ENCODE measurements at places on chromosomes 12 and 14.
A peak's percentile ranks its signal among the peaks of the same experiment; 100 is the strongest.

DNA sequence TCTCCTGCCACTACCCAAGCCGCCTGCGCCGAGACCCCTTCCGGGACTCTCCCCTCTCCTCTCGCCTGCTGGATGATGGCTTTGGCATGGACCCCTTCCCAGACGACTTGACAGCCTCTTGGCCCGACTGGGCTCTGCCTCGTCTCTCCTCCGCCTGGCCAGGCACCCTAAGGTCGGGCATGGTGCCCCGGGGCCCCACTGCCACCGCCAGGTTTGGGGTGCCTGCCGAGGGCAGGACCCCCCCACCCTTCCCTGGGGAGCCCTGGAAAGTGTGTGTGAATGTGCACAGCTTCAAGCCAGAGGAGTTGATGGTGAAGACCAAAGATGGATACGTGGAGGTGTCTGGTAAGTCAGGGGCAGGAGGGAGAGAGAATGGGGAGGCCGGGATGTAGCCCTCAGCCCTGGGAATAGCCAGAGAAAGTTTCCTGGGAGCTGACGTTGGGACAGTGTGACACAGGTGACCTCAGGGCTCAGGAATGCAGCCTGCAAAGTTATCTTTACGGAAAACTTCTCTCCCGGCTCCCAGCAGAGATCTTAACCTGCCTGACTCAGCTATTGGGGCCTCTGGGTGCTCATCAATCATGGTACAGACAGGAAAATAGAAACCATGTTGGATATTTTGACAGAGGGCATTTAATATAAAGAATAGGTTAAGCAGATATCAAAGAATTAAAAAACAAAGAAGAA is 747 bp downstream of the HSPB8 start:
- DNase-seq: no peak

- no peak for DNase-seq
These were observed 194.8 kb downstream of the CAPZA3 start for GRCh38 chr12:18932715-18933114.

DNA sequence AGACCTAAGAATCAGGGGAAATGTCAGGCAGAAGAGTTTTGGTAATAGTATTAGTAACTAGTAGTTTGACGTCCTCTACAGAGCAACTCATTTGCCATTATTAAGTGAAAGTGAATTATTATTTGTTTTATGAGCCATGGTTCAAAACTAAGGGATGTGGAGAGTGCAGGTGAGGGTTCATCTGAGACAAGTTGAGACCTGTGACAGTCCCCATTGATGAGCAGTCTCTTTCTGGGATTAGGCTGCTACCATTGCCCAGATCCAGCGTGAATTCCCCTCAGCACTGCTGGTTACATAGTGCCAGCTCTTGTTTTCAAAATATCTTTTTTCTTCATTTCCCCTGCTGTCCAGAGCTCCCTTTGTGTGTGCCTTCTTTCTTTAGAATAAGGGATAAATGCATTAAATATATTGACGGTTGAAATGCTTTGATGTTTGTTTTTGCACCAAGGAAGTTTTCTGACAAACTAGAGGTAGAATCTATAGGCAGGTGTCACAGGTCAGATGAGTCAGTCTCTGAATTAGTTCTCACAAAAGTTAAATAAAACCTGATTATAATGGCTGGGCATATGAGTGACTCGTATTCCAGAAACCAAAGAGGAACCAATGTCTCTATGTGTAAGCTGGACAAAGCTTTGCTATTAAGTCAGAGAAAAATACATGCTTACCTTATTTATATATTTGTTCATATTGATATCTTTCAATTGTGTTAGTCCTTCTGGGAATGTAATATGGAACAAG is 381.4 kb downstream of the TMEM117 start:
- no peak for DNase-seq

DNA sequence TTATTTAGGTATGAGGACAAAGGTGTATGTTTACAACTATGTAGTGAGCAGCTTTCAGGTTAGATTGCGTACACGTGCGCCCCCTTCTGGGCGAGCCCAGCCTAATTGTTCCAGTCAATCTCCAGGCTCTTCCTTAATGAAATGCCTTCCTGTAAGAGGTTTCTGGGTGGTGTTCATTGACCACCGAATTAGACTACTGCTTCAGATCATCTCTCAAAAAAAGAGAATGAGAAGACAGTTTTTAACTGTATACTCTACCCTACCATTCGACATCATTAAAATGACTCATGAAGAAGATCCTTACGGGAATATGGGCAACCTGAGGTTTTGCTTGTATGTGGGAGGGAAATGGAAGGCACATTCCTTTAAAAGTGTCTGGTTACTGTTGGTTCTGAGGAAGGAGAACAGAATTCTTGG is 2.1 kb downstream of the LUM start:
- peak; percentile 68 for DNase-seq

- DNase-seq: no peak
These were observed at the start of gene OR4Q2 for GRCh38 chr14:20001863-20002262. OR4Q2 (plus strand) TSS chr14:20002163.

GRCh38 chr12:49972641-49973360 is at the start of gene AQP6:
AQP6 (plus strand) TSS chr12:49972947; CDS start chr12:49973174, 227 bp downstream.
- no peak for DNase-seq

- DNase-seq: no peak
These were observed 77.6 kb downstream of the ZFP36L1 start for GRCh38 chr14:68714991-68715924.

GRCh38 chr12:123723011-123723410 is 10.9 kb downstream of the ATP6V0A2 start:
- no peak for DNase-seq

DNA sequence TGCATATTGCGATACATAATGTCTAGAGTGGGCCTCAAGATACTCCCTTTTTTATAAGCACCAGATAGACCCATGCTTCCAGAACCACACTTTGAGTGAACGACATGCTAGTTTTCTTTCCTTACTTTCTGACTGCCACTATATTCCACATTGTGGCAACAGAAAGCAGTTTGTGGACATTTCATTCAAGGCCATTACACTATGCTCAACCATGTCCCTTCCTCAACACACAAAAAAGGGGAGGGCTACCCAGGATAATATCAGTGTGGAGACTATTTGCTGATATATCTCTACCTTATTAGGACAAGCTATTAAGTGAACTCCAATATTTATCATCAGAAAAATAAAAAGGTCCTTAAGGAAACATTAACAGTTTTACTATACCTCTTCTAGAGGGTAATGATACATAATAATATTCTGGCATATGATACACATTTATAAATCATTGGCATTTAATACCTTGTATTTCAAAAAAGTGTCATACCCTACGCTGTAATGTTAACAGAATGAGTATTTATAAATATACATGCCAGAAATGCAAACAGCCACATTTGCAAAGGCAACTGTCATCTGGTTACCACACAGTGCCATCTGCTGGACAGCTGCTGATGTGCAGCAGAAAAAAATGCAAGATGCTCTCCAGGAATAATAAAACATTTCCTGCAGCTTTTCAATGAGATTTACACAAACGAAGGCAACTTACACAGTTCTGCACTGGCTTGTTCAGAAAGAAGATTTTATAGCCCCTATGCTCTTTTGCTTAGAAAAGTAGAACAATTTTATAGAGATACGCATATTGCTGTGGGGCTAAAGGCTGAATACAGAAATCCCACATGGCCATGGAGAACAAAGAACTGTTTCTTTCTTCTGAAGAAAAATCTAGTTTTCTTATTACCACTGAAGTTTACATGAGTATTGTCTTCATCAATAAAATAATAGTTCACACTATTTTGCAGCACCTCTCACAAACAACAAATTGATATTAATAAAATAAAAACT is 182.2 kb upstream of the GRIP1 start:
- DNase-seq: peak; percentile 68

DNA sequence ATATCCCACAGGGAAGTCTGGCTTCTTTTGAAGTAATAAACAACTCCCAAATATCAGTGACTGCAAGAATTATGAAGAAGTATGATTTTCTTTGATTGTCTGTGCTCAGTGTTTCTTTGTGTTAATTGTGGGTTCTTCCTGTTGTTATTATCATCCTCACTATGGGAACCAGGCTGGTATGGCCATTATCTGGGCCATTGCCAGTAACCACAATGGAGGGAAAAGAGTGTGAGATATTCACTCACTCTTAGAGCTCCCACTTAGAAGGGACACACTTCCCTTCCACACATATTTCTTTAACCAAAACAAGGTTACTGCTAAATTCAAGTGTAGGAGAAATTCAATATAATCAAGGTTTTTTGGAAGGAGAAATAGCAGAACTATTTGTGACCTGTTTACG is 503.7 kb downstream of the SLC6A15 start:
- DNase-seq: no peak

DNA sequence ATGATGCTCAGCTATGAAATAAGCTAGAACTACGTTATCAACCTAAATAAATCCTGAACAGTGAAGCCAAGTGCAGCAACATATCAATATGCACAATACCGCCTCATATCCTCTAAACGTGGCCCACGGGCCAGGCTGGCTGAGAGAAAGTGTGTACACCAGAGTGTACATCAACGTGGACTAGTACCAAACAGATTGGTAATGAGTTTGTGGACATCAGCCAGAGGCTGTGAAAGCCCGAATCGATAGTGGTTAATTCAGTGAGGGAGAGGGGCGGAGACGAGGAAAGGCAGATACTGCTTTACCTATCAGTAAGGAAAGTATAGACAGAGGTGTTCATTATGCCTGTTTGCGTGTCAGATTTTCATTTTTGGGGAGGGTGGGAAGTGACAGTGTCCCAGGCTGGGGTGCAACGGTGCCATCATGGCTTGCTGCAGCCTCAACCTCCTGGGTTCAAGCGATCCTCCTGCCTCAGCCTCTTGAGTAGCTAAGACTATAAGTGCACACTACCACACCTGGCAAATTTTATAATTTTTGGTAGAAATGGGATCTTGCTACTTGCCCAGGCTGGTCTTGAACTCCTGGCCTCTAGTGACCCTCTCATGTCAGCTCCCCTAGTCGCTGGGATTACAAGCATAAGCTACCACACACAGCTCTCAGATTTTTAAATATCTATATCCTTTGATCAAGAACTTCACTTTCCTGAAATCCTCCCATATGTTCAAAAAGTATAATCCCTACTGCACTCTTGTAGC is 50.1 kb downstream of the ANAPC7 start:
- DNase-seq: no peak

DNA sequence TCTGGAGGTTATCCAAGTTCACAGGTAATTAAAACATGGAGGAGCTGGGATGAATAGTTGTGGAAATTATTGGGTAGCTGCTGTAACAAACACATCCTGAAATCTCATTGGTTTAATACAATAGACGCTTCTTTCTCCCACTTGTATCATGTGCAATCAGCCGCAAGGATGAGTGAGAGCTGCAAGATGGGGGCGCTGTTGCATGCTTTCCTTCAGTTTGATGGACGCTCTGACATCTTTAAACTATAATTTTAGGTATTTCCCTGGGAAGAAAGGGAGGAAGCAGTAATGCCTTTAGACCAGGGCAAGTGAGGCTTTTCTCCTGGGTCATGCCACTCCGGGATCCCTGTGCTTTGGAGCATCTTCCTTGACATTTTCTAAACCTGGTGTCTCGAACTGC is 178.7 kb downstream of the PAWR start:
- peak; percentile 14 for DNase-seq

- DNase-seq: no peak
These were observed 213.2 kb upstream of the DIO3 start for GRCh38 chr14:101347893-101348777.

GRCh38 chr14:77097006-77097699 is 905 bp upstream of the CIPC start:
- DNase-seq: no peak

DNA sequence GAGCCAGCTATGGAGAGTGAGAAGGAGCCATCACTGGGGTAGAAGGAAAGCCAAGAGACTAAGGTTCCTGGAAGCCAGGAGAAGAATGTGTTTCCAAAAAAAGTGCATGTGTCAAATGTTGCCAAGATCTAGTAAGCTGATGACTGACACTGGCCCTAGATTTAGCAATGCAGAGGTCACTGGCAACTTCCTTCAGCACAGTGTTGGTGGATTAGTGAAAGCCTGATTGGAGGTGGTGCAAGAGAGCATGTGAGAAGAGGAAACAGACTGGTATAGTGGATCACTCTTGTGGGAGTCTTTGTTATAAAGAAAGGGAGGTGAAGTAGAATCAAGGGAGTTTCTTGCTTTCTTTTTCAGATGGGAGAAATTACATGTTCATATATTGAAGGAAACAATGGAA is 34.1 kb upstream of the CHGA start:
- DNase-seq: peak; percentile 39

DNA sequence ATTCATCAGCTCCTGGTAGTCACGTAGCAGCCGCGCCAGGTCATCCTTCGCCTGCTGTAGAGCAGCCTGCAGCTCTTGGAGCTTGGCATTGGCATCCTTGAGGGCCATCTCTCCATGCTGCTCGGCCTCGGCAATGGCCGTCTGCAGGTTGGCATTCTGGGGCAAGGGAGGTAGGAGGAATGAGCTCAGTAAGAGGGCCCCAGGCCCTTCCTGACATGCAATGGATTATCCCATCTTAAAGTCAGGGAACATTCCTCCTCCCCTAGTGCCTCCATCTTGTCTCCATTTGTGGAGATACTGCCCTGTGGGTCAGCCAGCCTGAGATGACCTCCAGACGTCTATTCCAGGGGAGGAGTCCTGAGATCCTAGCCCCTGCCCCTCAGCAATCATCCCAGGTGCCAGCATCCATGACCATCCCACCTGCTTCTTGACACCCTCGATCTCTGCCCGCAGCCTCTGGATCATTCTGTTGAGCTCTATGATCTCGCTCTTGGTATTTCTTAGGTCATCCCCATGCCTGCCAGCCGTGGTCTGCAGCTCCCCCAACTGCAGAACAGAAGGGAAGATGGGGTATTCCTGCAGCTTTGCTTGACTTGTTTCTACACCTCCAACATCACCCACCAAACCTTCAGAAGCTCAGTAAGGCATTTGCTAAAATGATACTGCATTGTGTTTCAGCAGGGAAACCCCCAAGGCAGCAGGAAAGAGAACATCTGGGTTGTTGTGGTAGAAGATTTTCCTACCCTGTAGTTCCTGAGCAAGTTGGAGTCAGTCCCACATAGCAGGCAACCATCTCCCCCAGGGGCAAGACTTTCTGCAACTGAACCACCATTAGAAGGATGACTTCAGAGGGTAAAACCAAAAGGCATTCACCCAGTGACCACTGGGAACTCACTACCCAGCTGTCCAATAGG is 4.4 kb downstream of the KRT3 start:
- no peak for DNase-seq

DNA sequence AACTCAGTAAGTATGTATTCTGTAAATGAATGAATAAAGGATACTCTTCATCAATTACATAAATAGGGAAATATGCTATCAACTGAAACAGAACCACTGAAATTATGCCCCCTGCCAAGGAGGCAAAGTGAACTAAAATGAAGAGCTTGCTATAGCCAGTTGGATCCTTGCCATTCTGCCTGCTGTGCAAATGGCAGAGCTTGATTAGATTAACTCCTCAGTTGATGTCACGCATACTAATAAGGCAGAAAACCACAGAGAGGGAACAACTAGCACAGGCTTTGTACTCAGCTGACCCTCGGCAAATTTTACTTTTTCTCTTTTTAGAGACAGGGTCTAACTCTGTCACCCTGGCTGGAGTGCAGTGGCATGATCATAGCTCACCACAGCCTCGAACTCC is 36.7 kb upstream of the FERMT2 start:
- DNase-seq: no peak

DNA sequence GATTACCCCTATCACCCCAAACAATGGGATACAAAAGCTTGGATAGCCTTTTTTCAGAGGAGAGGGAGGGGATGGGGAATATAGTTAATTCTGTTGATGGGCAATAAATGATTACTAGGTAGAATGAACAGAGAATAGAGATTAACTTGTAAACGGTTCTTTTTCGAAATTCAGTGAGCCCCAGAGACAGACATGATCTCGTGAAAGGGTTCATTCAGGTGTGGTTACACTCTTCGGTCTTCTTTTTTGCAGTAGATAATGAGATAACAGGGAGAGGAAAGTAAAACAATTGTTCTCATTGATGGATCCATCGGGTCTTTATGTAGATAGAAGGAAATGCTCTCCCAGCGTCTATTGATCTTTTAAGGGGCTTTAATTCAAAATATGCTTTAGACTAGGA is 69.3 kb upstream of the RASSF8 start:
- DNase-seq: no peak

Data from NB4 (cell line).